Daoy (cell line): ENCODE measurements at places on chromosomes 12 and 14. TPM values are rescaled to one million over a fixed set of nuclear protein-coding genes. Genes with fewer than 3 reads are reported as not detected.

SLC35F4 gene
- total RNA-seq, result not detected in 2 replicates

ADAMTS20 gene
- 0.51 TPM in 1 of 2 replicates, not detected in the other for total RNA-seq

SLC8A3 gene
- total RNA-seq, result 0.40 and 1.9 TPM in 2 replicates

RNU4-1 gene
- under 0.01 TPM in 2 replicates for total RNA-seq

SPIC gene
- total RNA-seq, result not detected in 2 replicates

KRT85 gene
- total RNA-seq, result 0.80 TPM in 1 of 2 replicates, not detected in the other

GRCh38 chr14:85439696-85440328, 90.1 kb upstream of the FLRT2 start:
- peak; percentile 23 for DNase-seq

GRCh38 chr14:77299771-77300170, 20.9 kb downstream of the POMT2 start:
- DNase-seq, result no peak

DNA sequence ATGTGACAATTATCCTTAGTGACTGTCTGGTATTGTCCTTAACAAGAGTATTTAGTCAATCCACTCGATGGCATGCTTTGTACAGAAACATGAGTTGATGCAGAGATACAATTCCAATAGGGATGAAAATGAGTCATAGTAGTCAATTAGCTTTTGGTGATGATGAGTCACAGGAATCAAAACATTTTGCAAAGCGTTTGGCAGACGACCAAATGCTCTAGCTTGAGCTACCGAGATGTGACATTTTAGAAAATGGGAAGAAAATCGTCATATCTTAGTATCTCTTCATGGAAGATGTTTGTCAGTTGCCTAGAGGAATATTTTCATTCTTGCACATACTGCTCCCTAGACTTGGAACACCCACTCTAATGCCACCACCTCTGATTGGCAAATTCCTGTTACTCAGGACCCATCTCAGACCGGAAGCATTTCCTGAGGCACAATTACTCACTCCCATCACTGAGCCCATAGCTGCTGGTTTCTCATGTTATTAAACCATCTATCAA, 95.0 kb downstream of the LMNTD1 start:
- DNase-seq, result peak; percentile 93

DNA sequence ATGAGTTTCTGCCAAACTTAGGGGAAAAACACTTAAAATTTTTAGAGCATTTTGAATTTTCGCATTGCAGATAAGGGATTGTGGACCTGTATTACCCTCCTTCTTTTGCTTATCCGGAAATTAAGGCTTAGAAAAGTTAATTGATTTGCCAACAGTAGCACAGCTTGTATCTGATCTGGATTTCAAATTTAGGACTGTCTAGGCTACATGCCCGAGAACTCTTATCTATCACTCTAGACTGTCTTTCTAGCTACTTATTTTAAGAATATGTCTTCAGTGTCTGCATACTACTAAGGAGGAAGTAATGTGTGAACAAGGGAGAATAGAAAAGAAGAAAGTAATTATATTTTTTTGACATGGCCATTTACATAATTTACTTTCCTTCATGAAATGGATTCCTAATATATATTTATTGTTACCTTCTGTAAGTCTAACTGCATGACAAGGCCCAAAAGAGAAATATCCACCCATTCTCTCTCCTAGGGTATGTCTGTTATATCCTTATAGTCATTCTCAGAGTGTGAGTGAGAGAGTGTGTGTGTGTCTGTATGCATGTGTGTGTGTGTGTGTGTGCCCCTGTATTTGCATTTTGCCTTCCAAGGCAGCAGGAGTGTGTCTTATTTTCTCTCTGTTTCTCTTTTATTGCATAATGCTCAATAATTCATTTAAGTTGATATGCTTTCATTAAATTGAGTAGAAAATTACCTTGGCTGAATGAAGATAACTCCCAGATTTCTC, 132.1 kb downstream of the SLC5A8 start:
- DNase-seq, result no peak

DNA sequence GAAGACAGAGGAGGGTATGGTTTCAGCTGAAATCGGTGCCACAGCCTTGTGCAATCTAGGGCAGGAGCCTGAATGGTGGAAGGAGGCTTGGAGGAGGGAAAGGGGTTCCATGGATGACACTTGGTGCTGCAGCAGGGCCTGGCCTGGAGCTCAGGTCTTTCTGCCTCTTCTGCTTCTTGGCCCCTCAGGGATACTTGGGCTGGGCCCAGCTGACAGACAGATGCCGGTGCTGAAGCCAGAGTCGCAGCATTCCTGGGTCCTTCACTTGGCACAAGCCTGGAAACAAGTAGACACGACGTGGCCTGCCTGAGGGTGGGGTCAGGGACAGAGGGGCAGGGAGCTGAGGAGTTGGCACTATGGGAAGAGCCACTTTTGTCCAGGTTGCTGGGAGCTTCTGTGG, 4.4 kb upstream of the PLEKHD1 start:
- DNase-seq, result no peak

DNA sequence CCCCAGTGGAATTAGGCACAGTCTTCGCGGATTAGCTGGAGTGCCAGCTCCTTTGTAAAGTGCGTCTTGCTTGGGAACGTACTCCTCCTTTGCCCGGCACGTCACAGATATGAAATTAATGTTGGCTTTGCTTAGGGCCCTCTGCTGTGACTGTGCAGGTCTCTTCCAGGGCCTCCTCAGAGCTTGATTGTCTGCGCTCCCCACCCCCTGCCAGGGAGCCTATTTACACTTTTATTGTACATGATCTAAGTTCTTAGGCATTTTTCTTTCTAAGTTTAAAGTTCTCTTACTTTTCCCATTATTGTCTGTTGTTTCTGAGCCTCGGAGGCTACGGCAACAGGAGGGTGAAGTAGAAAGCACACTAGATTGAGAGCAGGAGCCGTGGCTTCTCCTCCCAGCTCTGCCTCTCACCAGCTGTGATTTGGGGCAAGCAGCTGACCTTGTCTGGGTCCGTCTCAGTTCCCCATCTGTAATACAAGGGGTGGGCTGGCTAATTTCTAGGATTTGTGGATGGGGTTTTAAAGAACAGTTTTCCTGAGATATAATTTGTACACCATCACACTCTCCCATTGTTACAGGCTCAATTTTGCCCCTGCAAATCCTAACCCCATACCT, 81.8 kb downstream of the TSPAN9 start:
- no peak for DNase-seq

DNA sequence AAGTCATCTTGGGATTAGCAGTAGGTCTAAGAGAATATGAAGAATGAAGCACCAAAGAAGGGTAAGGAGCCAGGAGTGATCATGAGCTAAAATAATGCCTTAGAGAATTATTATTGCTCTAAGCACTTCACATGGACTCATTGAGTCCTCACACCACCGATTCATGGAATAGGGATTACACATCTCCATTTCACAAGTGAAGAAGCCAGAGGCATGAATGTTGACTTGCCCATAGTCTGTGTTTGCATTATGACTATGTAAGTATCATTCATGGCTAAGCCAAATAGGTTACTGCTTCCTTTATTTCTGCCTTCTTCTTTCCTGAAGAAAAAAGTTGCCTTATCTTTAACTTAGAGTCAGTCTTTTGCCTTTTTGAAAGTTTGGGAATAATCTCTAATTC, 99.3 kb upstream of the NEDD1 start:
- no peak for DNase-seq

DNA sequence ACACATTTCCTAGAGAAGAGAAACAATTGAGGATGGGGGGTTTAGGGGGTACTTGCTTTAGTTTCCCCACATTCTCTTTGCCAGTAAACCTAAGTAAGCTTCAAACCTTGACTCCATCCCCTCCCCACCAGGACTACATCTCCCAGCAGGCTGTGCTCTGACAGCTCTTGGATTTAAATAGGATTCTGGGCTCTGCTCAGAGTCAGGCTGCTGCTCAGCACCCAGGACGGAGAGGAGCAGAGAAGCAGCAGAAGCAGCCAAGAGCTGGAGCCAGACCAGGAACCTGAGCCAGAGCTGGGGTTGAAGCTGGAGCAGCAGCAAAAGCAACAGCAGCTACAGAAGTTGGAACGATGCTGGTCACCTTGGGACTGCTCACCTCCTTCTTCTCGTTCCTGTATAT, 20.6 kb downstream of the RDH12 start:
- DNase-seq, result peak; percentile 11

- peak; percentile 96 for DNase-seq
Measured at GRCh38 chr14:100416921-100417860, 94.1 kb downstream of the SLC25A47 start.

GRCh38 chr14:50388256-50388931, 8.3 kb downstream of the CDKL1 start:
- DNase-seq, result no peak

GRCh38 chr12:120500581-120500980, 4.7 kb downstream of the DYNLL1 start:
- no peak for DNase-seq

- peak; percentile 93 for DNase-seq
Measured at GRCh38 chr14:20632831-20633691, 8.4 kb downstream of the OR6S1 start.

- DNase-seq, result peak; percentile 26
Measured at GRCh38 chr14:41718477-41719166, 111.9 kb downstream of the LRFN5 start.

- DNase-seq, result no peak
Measured at GRCh38 chr12:116325336-116325664, 47.8 kb upstream of the MED13L start.

- DNase-seq, result no peak
Measured at GRCh38 chr14:104859900-104860299, 5.2 kb upstream of the CEP170B start.

DNA sequence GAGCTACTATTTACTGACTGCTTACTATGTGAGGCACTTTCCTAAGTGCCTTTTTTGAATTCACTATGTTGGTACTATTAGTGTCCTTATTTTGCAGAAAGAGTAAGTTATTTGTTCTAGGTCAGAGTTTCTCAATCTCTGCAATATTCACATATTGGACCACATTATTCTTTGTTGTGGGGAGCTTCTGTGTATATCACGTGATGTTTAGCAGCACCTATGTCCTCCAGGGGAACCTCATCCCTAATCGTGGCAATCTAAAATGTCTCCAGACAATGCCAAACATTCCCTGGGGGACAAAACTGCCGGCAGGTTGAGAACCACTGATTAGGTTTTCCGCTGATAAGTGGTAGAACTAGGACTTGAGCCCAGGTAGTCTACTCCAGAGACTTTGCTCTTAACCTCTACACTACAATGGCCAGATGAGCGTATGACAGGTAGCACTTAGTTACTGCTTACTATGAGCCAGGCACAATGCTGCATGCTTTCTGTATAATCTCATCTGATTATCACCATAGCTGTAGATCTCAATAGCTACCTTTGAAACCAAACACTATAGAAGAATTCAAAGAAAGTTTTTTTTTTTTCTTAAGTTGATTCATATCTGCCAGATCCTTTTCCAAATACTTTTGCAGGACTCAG, 38.9 kb downstream of the NELL2 start:
- DNase-seq, result no peak
